Activated naive CD8-positive, alpha-beta T cell treated with anti-CD3 and anti-CD28 coated beads for 36 hours (primary cell): ENCODE measurements at places on chromosomes 3 and 15. TPM values are rescaled to one million over a fixed set of nuclear protein-coding genes. Genes with fewer than 3 reads are reported as not detected.

DNA sequence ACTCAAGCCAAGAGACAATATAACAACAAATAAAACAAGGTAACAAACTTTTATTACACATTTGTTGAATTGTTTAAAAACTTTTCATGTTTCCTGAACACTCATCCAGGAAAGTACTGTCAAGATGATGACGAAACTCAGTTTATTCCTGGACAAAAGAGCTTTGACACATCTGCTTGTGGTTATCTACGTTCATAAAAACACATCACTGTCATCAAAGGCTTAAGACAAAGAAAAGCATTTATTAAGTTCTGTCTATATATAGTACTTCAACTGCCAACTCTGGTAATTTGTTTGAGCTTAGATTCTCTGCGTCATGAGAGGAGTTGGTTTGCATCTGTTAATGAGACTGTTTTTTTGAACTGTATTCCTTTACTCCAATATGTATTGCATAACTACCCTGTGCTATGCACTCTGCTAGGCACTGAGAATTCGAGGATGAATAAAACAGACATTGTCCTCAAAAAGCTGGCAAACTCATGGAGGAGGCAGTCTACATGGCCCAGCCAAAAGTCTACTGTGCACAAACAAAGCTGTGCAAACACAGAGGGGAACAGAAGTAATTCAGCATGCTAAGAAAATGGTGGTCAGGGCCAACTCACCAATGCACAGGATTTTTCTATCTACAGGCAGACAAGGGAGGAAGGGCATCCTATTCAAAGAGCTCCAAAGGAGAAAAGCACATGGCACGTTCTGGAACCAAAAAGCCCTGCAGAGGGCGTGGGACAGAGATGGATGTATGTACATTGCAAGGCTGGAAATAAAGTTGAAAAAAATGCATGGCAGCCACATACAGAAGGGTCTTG, 21.5 kb downstream of the PLD1 start:
- no peaks in the 10 kb centered on the region for H3K36me3 ChIP-seq
- no peaks in the 10 kb centered on the region for H3K4me1 ChIP-seq
- no peak overlapping the region for H3K4me3 ChIP-seq
- peaks cover 4% of the 10 kb centered on the region for H3K27me3 ChIP-seq
- no peak overlapping the region for H3K27ac ChIP-seq

The MSL2 gene
- total RNA-seq: 44.0 TPM

GRCh38 chr3:24377218-24377993, 117.2 kb downstream of the THRB start:
- H3K27me3 ChIP-seq: no peaks in the 10 kb centered on the region
- no peaks in the 10 kb centered on the region for H3K4me1 ChIP-seq
- H3K27ac ChIP-seq: no peak overlapping the region
- H3K4me3 ChIP-seq: no peak overlapping the region
- no peak for DNase-seq

DNA sequence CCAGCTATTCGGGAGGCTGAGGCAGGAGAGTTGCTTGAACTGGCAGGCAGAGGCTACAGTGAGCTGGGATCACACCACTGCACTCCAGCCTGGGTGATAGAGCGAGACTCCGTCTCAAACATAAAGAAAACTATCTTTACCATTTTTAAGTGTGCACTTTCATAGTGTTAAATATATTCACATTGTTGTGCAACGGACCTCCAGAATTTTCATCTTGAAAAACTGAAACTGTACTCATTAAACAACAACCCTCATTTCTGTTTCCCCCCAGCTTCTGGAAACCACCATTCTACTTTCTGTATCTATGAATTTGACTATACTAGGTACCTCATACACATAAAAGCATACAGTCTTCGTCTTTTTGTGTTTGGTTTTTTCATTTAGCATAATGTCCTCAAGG, 375.1 kb downstream of the SHQ1 start:
- no peaks in the 10 kb centered on the region for H3K36me3 ChIP-seq
- H3K27me3 ChIP-seq: peaks cover 4% of the 10 kb centered on the region

The ONECUT1 gene
- total RNA-seq: not detected
